Stimulated activated effector memory CD8-positive, alpha-beta T cell treated with anti-CD3 and anti-CD28 coated beads, Interleukin-12 subunit alpha, Interleukin-12 subunit beta, amount 100 ng/mL, for 72 hours (primary cell): ENCODE measurements at places on chromosomes 12 and 14.

GRCh38 chr14:65206448-65207096, 104.3 kb upstream of the MAX start:
- no peak for DNase-seq

DNA sequence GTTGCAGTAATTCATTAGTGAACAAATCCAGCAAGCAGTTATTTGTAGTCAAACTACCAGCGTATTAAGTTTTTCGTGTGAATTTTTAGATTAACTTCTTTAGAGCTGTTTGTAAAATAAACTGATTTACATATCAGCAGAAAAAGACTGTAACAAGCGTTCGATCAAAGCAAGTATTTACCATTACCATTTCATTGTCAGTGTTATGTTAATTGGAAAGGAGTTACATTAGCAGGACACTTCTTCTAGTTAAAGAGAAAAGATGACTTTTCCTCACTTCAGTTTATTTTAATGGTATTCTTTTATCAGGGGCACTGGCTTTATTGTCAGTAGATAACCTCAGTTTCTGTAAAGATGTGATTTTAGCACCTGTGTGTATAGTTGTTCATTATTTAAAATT, 151.1 kb upstream of the AEBP2 start:
- DNase-seq: no peak

DNA sequence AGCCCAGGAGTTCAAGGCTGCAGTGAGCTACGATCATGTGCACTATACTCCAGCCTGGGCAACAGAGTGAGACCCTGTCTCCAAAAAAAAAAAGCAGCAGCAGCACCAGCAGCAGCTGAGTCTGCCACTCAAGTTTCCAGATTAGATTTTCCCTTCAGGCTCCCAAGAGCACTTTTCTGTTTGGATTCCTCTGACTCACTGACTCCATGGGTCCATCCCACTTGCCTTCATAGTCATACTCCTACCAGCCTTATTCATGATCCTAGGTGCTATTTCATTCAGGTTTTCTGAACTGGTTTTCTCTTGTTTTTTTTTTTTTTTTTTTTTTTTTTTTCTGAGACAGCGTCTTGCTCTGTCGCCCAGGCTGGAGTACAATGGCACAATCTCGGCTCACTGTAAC, 6.8 kb upstream of the TWF1 start:
- DNase-seq: no peak

DNA sequence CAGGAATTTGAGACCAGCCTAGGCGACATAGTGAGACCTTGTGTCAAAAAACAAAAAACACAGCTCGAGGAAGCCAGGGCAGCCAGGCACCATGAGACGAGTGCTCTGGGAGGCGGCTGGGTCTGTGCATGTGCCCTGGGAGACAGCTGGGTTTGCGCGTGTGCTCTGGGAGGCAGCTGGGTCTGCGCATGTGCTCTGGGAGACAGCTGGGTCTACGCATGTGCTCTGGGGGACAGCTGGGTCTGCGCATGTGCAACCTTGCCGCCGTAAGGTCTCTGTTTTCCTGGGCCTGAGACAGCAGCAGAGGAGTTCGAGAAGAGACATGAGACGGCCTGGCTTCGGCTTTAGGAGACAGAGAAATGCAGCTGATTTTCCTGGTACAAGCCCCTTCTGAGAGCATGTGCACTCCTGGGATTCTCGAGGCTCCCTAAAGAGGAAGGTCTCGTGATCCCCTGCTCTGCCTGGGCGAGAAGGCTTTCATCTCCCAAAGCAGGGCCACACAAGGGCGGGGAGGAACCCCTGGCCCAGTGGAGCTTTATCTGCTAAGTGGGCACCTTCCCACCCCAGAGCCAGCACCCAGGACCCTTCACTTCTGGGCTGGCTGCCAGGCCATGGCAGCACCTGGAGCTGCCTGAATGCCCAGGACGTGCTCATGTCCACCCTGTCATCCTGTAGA, 3.5 kb upstream of the BDKRB1 start:
- DNase-seq: no peak

DNA sequence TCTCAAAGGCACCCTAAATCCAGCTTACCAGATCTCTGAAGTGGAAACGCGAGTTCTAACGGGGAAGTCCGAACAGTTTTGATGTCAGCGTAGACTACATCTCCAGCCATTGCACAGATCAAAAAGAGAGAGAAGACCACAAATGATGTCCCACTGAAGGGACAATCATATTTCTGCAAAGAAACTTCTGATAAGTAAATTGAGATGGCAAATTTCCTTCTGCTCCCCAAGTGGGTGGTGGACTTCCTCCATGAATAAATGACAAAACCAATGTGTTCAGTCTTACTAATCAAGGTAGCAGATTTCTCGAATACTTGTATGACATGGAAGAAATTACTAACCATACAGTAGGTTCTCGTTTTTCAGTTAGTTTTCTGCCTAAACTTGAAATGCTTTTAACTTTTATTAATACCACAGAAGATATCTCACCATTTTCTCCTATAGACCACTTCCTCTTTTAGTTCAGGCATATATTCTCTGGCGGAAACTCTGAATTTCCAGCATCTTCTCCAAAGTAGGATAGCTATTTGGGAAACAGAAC, at the start of gene CLECL1:
Gene CLECL1, minus strand, starts transcription at position 177 of the 541 bp plus-strand sequence.
- no peak for DNase-seq

GRCh38 chr12:109719123-109720022, 5.7 kb downstream of the FAM222A start:
- DNase-seq: no peak

DNA sequence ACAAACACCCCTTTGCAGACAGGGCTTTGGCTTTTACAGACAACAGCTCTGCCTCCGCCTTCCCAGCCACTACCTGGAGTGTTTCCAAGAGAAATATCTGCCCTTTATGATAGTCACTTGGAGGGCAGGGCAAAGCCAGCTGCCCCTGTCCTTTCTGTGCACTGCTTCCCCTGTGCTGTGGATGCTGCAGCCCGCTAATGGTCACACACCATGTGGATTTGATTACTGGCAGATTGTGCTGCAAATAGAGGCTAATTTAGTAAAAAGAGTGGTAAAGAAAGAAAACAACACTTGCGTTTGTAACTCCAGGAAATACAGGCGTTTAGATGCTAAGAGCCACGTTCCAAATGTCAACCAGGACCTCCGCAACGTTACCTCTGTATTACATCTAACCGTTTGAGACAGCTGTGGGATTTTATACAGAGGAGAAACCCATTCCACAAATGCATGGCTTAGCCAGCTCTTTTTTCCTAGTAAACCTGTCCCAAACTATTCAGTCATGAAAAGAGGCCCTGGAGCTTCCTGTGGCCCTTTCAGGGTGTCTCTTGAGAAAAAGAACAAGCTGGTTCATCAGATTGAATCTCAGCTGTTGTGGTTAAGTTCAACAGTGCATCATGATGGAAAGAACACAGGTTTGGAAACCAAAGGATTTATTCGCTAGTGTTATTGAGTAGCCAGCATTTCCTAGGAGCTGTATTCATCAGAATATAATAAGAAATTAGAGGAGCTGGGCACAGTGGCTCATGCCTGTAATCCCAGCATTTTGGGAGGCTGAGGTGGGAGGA, 30.1 kb upstream of the PWP1 start:
- no peak for DNase-seq

DNA sequence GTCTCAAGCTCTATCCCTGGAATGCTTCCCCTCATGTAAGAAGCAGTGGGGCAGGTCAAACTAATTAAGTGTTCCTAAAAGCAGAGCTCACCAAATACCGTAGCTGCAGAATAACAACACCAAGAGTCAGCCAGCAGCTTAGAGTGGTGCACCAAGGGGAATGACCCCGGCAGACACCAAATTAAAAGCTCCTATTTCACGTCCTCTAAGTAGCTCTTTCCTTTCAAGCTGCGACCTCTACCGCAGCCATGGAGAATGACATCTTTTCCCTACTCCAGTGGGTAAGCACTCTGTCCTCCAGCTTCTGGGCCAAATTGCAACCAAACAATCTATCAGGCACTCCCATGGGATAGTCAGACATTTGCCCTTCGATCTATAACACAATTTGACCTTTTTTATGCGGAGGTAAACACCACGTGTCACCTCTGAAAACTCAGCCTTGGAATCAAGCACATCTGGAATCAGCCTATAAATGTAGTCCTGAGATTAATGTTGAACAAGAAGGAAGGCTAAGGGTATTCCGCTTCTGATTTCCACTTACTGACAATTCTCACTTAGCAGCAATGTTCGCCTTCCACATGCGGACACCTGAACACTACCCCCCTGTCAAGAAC, 67.6 kb upstream of the CDKN3 start:
- no peak for DNase-seq

- no peak for DNase-seq
Measured at GRCh38 chr14:65038966-65039365, 52.3 kb downstream of the FNTB start.

- DNase-seq: no peak
Measured at GRCh38 chr14:22179190-22179589, 409.8 kb downstream of the DAD1 start.

DNA sequence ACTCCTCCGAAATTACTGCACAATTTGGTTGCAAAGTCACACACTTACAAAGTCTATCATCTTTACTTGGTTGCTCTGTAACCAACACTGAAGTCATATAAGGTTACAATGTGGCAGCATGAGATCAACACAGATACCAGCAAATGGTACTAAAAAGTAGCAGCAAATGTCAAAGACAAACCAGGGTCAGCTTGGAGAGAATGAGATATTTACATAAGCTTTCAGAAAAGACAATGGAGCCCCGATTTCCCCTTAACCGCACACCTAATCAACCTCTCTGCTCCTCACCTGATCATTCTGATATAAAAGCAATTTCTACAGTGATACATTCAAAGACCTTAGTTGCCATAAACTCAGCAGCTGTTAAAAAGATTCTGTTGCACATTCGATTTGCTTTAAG, 76.4 kb upstream of the FOXN3 start:
- DNase-seq: no peak

- DNase-seq: no peak
Measured at GRCh38 chr12:64627771-64628170, 17.5 kb downstream of the RASSF3 start.
